ENCODE measurements at places on chromosomes 7 and 10. TPM values are rescaled to one million over a fixed set of nuclear protein-coding genes. Genes with fewer than 3 reads are reported as not detected.

DNA sequence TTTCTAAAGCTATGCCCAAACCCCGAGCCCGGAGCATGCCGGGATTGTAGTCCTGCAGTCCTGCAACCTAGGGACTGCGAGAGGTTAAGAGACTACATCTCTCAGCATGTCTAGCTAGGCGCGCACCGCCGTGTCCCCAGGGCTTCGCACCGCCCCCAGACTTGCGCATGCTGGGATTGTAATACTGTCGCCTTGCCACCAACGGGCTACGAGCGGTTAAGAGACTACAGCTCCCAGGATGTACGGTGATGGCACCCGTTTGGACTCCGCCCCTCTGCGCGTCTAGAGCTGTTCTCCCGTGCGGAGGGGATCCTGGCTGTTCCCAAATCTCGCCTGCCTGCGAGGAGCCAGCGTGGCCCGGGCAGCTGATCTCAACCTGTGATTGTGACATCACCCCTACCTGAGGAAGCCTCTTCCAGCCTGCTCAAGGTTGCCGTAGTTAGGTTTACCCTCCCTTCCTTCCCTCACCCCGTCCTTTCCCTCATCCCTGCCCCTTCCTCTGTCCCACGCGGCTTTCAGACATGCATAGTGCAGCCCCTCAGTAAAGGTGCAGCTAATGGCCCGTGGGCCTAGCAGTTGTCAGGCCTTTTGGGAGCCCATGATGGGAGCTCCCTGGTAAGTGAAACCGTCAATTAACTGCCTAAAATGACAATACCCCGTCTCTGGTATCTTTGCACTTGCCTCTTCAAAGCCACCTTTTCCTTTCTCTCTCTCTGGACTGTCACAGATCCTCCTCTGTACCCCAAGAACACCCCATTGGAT is 6.3 kb upstream of the ZNF736 start:
- DNase-seq = peak; percentile 95
- H3K36me3 ChIP-seq = peaks cover 11% of the 10 kb centered on the region
- H3K27ac ChIP-seq = peak overlapping the region; percentile 85

- no peaks in the 10 kb centered on the region for H3K36me3 ChIP-seq
- no peaks in the 10 kb centered on the region for H3K4me1 ChIP-seq
- no peak overlapping the region for H3K27ac ChIP-seq
- no peak for DNase-seq
- H3K27me3 ChIP-seq = peaks cover 36% of the 10 kb centered on the region
Measured at GRCh38 chr10:96465599-96465998, 48.1 kb downstream of the TLL2 start.

DNA sequence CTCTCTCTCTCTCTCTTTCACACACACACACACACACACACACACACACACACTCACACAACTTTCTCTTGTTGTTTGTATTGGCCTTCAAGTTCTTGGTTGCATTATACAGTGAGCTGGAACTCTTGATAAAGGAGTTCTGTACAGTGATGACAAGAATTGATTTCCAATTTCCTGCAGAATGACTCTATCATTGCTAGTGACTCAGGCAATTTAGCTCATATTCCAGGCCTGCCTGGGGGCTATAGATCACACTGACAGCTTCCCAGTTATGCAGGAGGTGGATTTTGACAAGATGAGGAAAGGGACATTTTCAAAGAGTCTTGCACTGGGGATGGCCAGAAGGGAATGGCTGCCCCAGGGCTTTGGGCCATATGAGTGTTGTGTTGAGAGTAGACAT is 508.8 kb downstream of the TYW1 start:
- no peak overlapping the region for H3K4me3 ChIP-seq
- no peaks in the 10 kb centered on the region for H3K27me3 ChIP-seq
- H3K4me1 ChIP-seq = no peaks in the 10 kb centered on the region

GRCh38 chr10:130221456-130222375 is 85.5 kb downstream of the GLRX3 start:
- H3K4me1 ChIP-seq = no peaks in the 10 kb centered on the region
- H3K36me3 ChIP-seq = no peaks in the 10 kb centered on the region
- DNase-seq = no peak
- no peak overlapping the region for H3K4me3 ChIP-seq

- no peaks in the 10 kb centered on the region for H3K36me3 ChIP-seq
- peaks cover 5% of the 10 kb centered on the region for H3K4me1 ChIP-seq
- peaks cover 7% of the 10 kb centered on the region for H3K27me3 ChIP-seq
- H3K4me3 ChIP-seq = no peak overlapping the region
Measured at GRCh38 chr10:85795460-85795859, 571.1 kb downstream of the GRID1 start.

KRIT1 gene
- total RNA-seq = 42.4 TPM

- peaks cover 16% of the 10 kb centered on the region for H3K4me1 ChIP-seq
- no peak overlapping the region for H3K27ac ChIP-seq
- H3K4me3 ChIP-seq = no peak overlapping the region
- DNase-seq = no peak
Measured at GRCh38 chr10:101231912-101232689, 2.8 kb upstream of the LBX1 start.

- no peak for DNase-seq
- H3K4me1 ChIP-seq = peaks cover 81% of the 10 kb centered on the region
- H3K27me3 ChIP-seq = no peaks in the 10 kb centered on the region
- peaks cover 62% of the 10 kb centered on the region for H3K36me3 ChIP-seq
Measured at GRCh38 chr10:14578060-14578952, 196.4 kb downstream of the FAM107B start.

GRCh38 chr10:79427965-79428364 is 17.5 kb downstream of the ZCCHC24 start:
- peaks cover 10% of the 10 kb centered on the region for H3K27me3 ChIP-seq
- no peak overlapping the region for H3K4me3 ChIP-seq
- H3K27ac ChIP-seq = no peak overlapping the region

GRCh38 chr7:117247809-117248208 is 75.0 kb downstream of the WNT2 start:
- no peaks in the 10 kb centered on the region for H3K36me3 ChIP-seq
- H3K4me3 ChIP-seq = no peak overlapping the region
- H3K27ac ChIP-seq = no peak overlapping the region
- H3K4me1 ChIP-seq = no peaks in the 10 kb centered on the region
- H3K27me3 ChIP-seq = no peaks in the 10 kb centered on the region

CALHM2 gene
- 135 TPM for total RNA-seq

GRCh38 chr10:46543466-46544377 is 12.7 kb downstream of the GPRIN2 start:
- H3K36me3 ChIP-seq = no peaks in the 10 kb centered on the region
- no peak overlapping the region for H3K4me3 ChIP-seq
- no peak overlapping the region for H3K27ac ChIP-seq
- no peak for DNase-seq
- peaks cover 33% of the 10 kb centered on the region for H3K27me3 ChIP-seq

DNA sequence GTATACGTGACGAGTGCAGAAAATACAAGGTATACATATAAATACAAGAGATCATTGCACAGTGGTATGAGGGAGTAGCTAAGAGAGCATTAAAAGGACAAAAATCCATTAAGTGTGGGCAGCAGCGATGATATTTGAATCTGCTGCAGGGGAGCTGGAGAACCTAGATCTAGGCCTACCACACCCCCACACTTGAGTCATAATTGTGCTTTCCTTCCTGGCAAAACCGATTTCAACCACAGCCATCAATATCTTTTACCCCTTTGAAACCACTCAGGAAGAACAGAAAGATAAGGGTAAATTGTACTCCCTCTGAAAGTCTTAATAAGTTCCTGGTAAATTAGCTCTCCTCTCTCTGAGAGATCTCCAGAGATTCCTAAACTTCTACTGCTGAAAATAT is 345.0 kb downstream of the SORCS1 start:
- H3K36me3 ChIP-seq = no peaks in the 10 kb centered on the region
- no peak overlapping the region for H3K4me3 ChIP-seq
- peak overlapping the region; percentile 33 for H3K27ac ChIP-seq
- peaks cover 31% of the 10 kb centered on the region for H3K4me1 ChIP-seq

- no peaks in the 10 kb centered on the region for H3K4me1 ChIP-seq
- H3K4me3 ChIP-seq = no peak overlapping the region
Measured at GRCh38 chr10:29426420-29426819, 137.6 kb downstream of the LYZL1 start.

DNA sequence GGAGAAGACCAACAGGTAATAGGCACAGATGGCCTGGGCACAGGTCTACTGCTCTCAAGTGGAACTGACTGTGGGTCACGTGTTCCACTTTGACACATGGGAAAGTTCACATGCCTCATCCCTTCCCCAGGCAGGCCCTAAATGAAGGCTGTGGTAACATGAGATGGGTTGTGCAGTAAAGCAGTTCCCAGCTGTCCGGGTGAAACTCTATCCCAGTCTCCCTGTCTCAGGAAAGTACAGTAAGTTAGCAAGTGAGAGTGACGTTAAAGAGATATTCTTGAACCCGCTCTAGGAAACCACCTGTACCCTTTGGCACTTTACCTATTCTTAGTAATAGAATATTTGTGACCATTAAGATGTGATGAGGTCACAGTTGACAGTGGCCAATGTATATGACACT is 343.7 kb upstream of the AOAH start:
- no peak overlapping the region for H3K4me3 ChIP-seq
- DNase-seq = no peak
- no peak overlapping the region for H3K27ac ChIP-seq
- peaks cover 23% of the 10 kb centered on the region for H3K4me1 ChIP-seq

DNA sequence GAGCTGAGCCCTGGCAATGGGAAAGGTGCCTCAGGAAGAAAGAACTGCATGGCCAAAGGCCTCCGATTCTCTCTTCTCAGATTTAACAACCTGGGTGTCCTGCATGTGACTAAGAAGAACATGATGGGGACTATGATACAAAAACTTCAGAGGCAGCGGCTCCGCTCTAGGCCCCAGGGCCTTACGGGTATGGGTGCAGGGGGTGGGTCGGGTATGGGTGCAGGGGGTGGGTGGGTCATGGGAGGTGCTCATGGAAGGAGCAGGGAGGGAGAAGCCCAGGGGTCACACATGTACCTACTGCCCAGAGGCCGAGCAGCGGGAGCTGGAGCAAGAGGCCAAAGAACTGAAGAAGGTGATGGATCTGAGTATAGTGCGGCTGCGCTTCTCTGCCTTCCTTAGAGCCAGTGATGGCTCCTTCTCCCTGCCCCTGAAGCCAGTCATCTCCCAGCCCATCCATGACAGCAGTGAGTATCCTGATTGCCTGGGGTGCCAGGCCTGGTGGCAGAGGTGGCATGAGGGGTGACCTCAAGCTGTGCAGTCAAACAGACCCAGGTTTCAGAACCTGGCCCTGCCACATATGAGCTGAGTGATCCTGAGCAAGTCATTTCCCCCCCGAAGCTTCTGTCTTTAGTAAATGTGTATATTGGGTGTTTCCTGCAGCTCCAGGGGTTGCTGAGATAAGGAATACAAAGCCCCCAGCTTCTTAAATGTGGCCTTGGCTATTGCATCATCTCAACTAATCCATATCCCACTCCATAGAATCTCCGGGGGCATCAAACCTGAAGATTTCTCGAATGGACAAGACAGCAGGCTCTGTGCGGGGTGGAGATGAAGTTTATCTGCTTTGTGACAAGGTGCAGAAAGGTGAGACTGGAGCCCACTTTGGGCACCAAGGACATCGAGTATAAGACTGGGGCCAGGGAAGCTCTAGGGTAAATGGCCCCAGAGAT is 2.0 kb downstream of the NFKB2 start:
- H3K4me3 ChIP-seq = peak overlapping the region; percentile 84
- peak overlapping the region; percentile 93 for H3K27ac ChIP-seq
- H3K4me1 ChIP-seq = peaks cover 54% of the 10 kb centered on the region
- peaks cover 57% of the 10 kb centered on the region for H3K36me3 ChIP-seq
- DNase-seq = no peak

DNA sequence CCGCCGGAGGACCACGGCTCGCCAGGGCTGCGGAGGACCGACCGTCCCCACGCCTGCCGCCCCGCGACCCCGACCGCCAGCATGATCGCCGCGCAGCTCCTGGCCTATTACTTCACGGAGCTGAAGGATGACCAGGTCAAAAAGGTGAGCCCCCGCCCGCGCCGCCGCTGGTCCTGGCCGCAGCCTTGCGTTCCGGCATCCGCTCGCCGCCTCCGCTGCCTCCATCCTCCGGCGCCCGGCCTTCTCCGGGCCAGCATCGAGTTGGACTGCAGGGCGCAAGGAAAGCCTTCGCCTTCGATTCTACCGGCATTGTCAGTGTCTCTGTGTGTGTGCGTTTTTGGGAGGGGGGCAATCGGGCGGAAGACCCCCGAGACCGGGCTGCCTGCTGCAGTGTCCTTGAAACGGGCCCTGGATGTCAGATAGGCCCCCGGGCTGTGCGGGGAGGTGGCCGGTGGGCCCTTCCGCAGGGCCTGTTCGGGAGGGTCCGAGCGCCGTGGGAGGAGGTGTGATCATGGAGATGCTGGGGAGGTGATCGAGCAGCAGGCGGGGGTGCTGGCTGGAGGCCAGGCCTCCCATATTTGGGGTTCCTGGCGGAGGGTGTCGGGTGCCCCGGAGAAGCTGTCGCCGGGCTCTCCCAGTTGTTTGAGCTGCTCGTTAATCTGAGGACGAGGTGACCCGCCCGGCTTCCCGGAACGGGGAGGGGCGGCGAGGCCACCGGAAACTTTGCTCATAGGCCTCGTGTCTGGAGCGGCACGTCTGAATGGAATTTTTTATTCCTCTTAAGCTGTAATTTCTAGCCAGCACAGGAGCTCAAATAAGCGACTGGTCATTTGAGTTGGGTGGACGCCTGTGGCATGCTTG is 40.8 kb downstream of the HK1 start:
- H3K27ac ChIP-seq = peak overlapping the region; percentile 94
- no peaks in the 10 kb centered on the region for H3K27me3 ChIP-seq
- H3K4me3 ChIP-seq = peak overlapping the region; percentile 97
- peak; percentile 78 for DNase-seq
- H3K36me3 ChIP-seq = peaks cover 20% of the 10 kb centered on the region

MYH16 gene
- not detected for total RNA-seq

GRCh38 chr7:42247301-42247700 is 10.3 kb upstream of the GLI3 start:
- H3K4me1 ChIP-seq = no peaks in the 10 kb centered on the region
- H3K27ac ChIP-seq = no peak overlapping the region
- no peaks in the 10 kb centered on the region for H3K36me3 ChIP-seq
- no peaks in the 10 kb centered on the region for H3K27me3 ChIP-seq

DNA sequence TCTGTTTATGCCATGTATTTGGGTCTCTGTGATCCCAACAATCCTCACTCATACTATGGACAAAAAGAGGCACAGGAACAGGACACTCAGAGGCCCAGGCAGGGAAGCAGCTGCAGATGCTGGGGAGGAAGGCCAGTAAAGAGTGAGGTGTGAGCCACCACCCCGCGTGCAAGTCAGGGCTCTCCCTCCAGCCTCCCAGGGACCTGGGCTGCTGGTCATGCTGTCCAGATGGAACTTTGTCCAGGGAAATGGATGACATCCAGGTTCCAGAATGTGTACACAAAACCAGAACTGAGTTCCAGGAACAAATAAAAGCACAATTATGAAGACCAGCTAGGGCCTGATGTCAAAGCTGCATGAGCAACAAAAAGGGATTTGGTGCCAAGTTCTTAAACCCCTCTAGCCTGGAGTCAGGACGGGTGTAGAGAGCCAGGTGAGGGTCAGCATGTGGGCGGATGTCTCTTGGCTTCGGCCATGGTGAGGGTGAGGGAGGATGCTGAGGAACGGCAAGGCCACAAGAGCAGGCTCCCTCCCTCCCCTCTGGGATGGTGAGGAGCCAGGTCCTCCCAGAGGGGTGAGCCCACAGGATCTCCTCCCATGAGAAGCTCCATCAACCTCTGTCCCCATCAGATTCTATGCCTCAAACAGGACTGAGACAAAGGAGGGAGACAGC is 739.7 kb downstream of the PARD3 start:
- H3K36me3 ChIP-seq = no peaks in the 10 kb centered on the region
- no peak overlapping the region for H3K4me3 ChIP-seq
- no peaks in the 10 kb centered on the region for H3K27me3 ChIP-seq
